ENCODE measurements at places on chromosomes 12 and 14.

GRCh38 chr12:31804185-31804504 lies 75.3 kb upstream of the AMN1 start:
- DNase-seq, result no peak

DNA sequence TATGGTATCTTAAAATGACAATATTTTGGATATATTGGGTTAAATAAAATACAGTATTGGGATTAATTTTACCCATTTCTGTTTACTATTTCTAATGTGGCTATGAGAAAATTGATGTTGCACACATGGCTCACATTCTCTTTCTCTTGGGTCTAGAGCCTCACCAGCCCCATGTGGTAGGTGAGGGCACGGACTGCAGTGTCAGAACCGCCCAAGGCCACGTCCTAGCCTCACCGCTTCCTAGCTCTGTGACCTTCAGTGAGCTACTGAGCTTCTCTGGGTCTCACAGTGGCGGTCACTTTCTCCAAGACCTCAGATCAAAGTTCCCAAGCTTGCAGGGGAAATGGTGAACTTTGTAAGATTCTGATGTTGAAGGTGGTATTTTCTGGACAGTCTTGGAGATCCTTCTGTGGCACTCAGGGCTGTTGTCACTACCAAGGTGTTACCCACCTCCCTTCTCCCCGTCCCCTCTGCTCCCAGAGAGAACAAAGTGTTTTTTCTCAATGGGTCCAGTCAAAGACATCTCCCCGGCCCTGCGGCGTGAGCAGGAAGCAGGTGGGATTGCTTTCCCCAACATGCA lies 87.6 kb downstream of the RIN3 start:
- no peak for DNase-seq

GRCh38 chr14:49250109-49250508 lies 336.1 kb downstream of the RPS29 start:
- no peak for DNase-seq

DNA sequence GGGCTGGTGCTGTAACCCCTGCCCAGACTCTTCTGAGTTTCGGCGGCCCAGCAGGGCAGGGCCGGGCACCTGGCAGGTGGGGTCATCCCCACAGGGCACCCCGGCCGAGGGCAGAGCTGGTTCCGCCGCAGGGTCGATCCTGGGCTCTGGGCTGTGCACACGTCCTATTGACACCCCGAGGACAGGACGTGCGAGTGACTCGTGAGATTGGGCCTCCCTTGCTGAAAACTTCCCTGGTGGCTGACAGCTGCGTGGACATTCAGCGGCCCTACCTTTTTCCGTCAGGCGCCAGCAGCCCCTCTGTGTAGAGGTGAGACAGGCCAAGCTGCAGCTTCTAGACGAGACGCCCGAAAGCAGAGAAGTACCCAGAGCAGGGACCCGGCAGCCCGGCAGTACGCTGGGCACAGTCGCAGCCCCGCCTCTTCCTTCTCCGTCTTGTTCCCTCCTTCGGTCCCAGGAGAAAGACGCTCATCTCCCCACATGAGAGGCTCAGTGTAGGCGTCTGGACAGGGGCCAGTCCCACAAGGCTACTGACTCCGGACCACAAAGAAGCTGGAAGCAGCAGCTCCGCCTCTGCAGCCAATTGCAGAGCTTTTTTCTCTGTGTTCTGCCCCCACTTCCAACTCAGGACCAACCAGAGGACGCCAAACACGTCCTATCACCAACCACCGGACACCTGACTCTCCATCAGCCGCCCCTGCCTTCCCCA lies at the start of gene LRCOL1:
Gene LRCOL1 (minus strand): TSS at position 532 of the 709 bp plus-strand sequence. CDS start 4,331 bp downstream, outside the sequence.
- DNase-seq, result no peak

- DNase-seq, result no peak
These were observed 122.5 kb downstream of the DAD1 start for GRCh38 chr14:22466491-22466890.

- DNase-seq, result no peak
These were observed 6.3 kb downstream of the ZFP36L1 start for GRCh38 chr14:68786491-68787091.

- no peak for DNase-seq
These were observed 24.6 kb upstream of the MGP start for GRCh38 chr12:14910090-14910915.
